ENCODE measurements at places on chromosomes 7 and 10.

GRCh38 chr7:116629051-116629463, 42.9 kb upstream of the MET start:
- DNase-seq, result no peak

GRCh38 chr10:97849103-97849686, 448 bp upstream of the GOLGA7B start:
- no peak for DNase-seq

GRCh38 chr10:105592468-105592867, 951.4 kb downstream of the SORCS3 start:
- DNase-seq, result no peak

GRCh38 chr10:78952030-78952429, 116.7 kb upstream of the ZMIZ1 start:
- DNase-seq, result no peak

DNA sequence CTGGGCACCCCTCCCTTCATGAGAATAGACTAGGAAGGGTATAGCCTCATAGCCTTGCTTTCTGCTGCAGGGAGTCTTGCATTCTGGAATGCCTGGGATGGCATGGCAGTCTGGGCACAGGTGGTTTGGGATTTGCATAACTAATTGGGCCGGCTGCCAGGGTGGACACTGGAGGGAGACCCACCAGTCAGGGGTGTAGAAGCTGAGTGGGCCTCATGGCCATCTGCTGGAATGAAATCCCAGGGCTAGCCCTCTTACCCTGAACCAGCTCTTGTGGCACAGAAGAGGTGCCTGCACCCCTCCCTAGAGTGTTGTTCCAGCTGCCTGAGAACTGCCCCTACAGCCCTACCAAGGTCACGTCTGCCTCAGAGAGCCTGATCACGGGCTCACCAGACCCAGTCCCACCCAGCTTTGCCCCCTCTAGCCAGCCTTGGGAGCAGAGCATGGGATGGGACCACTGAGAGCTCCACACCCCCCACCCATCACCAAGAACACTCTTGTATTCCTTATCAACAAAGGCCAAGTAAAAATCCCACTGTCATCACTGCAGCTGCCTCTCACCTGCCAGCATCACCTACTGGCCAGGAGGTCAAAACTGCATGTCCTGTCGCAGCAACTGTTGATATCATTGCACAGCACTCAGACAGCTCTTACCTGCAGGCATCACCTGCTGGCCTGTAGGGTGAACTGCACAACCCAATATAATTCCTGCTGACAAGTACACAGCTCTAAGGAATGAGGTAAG, 148.9 kb downstream of the ZEB1 start:
- peak; percentile 3 for DNase-seq

DNA sequence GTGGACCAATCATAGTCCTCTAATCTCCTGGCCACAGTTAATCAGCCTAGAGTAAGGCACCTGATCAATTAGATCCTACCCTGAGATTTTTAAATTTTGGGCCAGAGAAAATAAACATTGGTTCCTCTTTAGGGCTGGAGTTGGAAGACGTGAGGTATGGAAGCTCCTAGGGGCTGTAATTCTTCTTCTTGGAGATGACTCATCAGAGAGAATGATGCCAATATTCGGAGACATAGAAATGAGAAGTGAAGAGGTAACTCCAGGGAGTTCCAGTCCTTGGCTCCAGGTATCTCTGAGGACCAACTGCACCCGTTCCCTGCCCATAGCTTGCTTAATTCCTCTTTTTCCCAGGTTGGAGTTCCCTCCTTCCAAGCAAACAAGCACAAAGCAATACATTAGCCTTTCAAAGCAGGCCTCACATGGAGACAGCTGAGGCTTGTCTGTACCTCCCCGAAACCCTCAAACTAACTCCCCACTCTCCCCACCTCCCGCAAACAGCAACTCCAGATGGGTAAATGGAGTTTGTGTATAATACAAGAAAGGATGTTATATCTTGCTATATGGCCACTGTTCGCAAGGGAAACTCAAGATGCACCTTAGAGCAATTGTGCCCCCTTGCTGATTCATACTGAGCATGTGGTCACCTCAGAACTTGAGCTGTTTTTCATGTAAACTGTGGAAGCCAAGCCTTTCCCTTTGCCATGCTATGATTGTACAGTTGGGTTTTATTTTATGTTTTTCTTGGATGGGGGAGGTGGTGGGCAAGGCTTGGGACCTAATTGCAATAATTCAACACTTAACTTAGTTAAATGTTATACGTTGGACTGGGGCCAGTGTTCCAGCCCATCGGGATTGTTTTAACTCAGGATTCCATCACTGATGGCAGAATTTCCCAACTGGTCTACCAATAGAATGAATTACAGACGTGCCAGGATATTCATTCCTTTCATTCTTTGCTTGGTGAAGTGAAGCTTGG, 29.3 kb downstream of the PIK3AP1 start:
- no peak for DNase-seq

DNA sequence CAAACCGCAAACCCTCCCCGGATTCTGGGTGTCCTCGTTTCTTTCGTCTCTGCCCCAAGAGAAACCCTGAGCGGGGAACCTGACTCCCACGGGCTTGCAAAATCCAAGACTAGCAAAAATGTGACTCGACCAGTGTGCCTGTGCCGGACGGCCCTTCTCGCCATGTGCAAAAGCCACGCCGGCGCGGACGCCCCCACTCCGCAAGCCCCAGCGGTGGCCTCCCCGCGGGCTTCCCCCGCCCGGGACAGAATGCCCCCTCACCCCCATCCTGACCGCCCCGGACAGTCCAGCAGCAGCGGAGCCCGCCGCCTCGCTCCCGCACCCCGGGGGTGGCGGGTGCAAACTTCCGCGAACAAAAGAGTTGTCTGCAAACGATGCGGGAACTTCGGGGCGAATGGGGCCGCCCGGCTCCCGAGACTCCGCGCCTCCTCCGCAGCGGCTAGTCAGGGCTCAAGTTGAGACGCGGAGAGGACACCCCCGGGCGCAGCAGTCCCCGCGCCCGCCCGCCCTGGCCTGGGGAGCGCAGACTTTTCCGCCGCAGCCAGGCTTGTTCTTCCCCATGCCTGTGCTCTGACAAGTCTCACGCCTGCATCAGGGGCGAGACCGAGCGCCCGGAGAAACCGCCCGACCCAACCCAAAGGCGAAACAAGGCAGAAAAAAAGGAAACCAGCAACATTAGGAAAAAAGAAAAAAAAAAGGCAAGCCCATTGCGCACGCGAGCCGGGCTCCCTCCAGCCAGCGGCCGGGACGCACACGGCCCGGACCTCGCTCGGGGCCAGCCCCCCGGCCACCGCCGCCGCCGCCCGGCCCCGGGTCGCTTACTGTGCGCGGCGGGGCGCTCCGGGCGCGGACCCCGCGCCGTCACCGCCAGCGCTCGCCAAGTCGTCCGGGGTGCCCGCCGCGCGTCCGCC, 732 bp downstream of the FAM53B start:
- peak; percentile 60 for DNase-seq

DNA sequence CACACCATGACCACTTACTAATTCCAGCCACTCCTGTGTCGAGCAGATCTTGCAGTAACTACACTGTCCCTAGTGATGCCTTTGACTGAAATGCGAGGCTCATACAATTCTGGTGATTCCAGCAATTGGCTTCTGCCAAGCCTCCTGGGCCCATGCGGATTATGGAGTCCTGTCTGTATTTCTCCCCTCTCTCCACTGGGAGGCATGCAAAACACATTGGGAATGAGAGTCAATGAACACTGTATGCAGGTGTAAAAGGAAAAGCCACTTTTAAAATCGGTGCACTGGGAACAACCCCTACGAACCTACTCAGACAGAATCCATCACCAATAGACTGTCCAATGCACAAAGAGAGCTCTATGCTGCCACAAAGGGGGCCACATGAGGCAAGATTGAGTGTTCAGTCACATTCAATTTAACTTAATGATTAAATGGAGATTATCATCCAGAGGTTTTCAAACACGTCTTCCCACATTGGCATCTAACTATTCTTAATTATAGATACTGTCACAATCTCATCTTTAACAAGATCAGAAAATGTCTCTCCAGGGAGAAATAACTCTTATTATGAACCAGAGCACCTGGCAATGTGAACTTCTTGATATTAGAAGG, 550.6 kb downstream of the GLRX3 start:
- peak; percentile 66 for DNase-seq

DNA sequence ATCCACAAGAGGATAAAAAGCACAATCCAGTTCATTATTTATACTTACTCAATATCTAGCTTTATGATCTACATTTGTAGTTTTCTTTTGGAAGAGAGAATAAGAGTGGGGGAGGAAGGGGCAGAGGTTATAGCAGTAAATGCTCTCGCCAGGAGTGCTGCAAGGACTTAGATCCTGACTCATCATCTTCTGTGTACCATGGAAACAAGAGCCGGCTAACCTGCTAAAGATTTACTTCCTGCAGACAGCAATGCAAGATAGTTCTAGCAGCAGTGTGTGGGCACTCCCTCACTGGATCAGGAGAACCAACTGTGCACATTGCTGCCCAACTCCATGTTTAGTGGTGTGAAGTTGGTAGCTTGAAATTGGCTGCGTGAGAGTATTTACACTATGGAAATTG, 47.7 kb upstream of the TRIL start:
- DNase-seq, result no peak

DNA sequence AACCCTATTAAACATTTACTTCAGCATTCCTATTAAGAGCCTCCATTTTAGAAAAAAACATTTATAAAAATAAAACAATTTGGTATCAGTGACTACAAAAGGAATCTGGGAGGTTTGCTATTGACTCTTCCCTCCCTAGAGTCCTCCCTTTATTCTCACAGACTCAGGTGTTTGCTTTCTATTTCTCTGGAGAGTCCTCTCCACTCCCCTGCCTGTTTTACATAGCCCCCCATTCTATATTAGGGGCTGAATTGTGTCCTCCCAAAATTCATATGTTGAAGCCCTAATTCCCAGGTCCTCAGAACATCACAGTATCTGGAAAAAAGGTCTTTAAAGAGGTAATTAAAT, 69.8 kb downstream of the COA1 start:
- DNase-seq, result no peak

DNA sequence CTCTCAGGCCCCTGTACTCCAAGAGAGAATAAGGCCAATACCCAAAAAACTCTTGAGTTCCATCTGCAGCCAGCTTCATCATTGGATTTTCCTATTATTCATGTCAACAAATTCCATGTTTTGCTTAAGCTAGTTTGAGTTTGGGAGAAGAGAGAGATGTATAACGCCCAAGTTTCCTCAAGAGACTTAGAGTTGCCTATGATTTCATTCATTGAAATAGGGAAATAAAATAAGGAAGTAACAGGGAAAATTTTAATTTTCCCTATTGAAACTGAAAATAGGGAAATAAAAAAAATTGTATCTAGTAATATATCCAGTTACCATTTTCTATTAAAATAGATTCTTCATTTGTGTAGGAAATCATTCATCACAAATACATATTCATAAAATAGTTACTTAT, 66.5 kb upstream of the SVIL start:
- DNase-seq, result no peak

DNA sequence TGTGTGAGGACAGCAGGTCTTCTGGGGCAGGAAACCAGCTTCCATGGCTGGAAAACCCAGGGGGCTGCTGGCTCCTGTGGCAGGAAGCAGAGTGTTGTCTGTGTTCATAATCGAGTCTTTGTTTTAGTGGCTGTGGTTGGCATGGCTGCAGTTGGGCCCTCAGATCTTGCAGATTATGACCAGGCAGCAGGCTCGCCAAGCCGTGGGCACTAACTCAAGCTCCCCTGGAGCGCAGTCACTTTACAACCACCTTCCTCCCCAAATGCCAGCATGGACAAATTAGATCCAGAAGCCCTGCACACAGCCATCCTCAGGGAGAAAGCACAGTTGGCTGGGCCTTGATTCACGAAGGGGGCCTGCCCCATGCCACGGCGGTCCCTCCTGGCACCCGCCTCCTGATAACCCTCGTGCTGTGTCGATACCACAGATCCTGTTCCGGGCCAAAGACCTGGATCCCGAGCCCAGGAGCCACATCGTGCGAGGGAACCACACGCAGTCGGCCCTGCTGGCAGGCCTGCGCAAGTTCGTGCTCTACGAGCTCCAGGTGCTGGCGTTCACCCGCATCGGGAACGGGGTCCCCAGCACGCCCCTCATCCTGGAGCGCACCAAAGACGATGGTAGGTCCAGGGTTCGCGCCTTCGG, 552.5 kb upstream of the FOXK1 start:
- DNase-seq, result no peak

GRCh38 chr7:21367081-21367480, 60.8 kb upstream of the SP4 start:
- no peak for DNase-seq

- DNase-seq, result no peak
Observed at GRCh38 chr10:93992400-93993030, 1.2 kb upstream of the PLCE1 start.

GRCh38 chr7:16136896-16137295, 284.4 kb downstream of the CRPPA start:
- DNase-seq, result no peak

DNA sequence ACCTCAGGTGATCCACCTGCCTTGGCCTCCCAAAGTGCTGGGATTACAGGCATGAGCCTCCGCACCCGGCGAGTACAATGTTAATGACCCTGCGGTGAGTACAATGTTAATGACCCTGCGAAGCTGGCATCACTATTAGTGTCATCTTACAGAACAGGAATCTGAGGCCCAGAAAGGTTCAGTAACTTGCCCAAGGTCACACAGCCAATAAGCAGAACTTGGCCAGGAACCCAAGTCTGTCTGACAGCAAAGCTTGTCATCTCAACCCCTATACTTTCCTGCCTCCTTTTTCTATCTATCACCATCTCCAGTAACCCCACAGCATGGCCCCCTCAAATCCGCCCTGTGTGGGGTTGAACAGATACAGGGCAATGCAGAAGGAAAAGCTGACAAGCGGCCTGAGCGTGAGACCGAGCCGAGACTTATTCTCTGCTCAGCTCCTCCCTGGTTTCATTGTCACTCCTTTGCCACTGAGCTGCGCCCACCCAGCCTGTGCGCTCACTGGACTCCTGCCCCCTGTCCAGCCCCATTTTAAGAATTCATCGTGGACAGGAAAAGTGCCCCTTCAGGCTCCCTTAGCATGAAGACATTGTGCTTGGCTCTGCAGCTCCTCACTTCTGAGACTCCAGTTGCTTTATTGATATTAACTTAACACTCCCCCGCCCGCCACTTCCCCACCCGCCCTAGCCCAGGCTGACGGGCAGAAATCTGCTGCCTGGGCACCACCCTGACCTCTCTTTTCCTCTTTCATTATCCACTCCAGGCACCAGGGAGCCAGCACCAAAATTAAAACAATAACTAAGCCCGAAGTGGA, 58.1 kb upstream of the LBX1 start:
- DNase-seq, result no peak

DNA sequence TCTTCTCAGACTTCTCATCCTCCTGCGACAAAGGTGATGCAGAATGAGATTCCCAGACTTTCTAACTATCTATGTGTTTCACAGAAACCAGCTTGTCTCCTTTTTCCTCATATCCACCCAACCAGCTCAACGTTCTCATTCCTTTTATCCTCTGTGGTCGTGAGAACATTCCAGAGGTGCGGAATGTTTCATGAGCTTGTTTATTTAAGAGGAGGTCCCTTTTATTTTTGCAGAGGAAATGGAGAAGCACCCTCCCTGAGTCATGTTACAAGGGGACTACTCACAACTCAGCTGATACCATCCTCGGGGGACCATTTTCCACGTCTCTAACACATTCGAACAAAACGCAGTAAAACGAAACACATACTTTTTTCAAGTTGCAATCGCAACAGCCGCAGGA, 93.2 kb downstream of the ZRANB1 start:
- no peak for DNase-seq

- no peak for DNase-seq
Observed at GRCh38 chr7:45574416-45574668, 174 bp downstream of the ADCY1 start.

- peak; percentile 91 for DNase-seq
Observed at GRCh38 chr7:150322114-150322832, 882 bp upstream of the LRRC61 start.

- DNase-seq, result peak; percentile 12
Observed at GRCh38 chr10:46547541-46548497, 8.6 kb downstream of the GPRIN2 start.
